ENCODE measurements at places on chromosomes 5 and 9.

DNA sequence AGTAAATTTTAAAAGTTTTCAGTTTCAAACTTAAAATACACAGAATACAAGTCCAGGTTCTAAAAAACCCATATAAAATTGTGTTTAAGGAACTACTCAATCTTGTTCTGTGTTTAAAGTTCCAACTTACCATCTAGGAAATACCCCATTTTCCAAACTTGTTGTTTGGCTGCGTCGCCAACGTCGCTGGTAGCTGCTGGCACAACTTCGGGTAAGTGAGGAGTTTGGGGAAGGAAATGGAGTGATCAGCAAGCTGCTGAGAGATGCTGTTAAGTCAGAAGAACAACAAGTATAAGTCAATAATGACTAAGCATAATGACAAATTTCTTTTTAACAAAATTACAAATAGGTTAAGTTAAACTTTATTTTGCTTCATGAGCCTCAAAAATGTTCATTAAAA lies 71.3 kb upstream of the RAPGEF6 start:
- DNase-seq: no peak

DNA sequence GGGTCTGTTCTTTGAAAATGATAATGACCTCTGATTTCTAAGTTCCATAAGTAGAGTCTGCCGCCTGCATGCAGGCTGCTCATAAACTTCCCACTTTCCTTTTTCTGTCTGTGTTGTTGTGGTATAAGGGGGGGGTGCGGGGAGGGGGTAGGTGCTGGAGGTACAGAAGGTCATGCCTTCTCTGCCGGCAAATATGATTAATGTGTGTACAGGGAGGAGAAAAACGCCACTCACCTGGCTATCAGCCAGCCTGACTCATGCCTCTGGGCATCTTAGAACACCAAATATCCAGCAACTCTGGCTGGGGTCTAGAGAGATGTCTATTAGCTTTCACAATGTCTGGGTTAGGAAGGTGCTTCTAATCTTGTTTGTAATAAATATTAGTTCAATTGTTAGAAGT lies 128.3 kb downstream of the EFNA5 start:
- DNase-seq: no peak

GRCh38 chr5:14265570-14265969 lies 122.4 kb downstream of the TRIO start:
- no peak for DNase-seq

DNA sequence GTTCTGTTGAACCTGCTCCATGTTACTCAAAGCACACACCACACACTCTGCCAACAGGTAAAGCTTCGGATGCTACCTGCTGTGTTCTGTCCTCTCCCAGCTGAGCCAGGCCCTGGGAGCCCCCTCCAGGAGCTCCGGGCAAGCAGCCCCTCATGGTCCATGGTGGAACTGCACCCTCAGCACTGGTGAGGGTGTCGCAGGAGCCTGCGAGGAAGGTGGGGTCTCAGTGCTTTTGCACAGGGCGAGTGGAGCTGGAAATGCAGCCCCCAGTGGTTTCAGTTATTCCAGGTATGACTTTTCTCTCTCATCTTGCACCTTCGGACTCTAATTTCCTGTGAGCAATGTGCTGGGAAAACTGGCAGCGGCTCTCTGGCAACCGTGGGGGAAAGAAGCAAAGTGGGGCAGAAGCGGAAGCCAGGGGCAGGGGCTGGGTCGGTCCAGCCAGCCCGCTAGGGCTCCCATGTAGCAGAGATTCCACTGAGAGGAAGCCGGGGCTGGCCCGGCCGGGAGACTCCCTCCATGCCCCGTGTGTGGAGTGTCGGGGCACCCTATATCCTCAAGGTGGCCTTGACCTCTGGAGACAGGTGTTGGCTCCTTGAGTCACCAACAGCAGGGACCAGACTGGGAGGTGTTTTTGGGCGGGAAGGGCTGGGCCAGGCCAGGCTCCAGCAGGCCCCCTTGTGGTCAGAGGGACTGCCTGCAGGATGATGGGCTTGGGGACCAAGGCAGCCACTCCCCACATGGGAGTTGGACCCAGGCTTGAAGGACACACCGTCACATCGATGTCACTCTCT lies 75.6 kb upstream of the PRSS3 start:
- no peak for DNase-seq

DNA sequence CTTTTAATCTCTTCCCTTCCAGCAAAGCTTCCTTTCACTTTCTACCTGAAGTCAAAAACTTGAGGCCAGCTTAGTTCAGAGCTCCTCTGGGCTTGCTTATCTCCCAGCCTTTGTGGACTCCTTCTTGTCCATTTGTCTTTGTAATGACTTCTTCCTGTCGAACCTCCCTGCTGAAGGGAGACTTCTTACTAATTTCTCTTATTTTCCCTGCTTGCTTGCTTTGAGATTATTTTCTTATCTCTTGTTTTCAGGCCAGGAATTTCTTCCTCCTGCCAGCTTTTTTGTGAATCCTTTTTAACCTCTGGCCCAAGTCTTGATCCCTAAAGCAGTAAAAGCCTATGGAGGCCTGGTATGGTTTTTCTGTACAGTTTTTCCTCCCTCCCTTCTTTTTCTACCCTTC lies 46.8 kb upstream of the DHFR start:
- no peak for DNase-seq

- DNase-seq: no peak
Measured at GRCh38 chr5:65588694-65589093, 25.6 kb downstream of the PPWD1 start.

- DNase-seq: no peak
Measured at GRCh38 chr9:70484232-70485130, 70.0 kb upstream of the KLF9 start.

- no peak for DNase-seq
Measured at GRCh38 chr5:178738520-178738919, 8.1 kb upstream of the ZNF354A start.

Data from T-helper 1 cell (primary cell).